ENCODE measurements at places on chromosomes 3 and 15. TPM values are rescaled to one million over a fixed set of nuclear protein-coding genes. Genes with fewer than 3 reads are reported as not detected.

- no peak for DNase-seq
Measured at GRCh38 chr3:55860049-55860721, 373.1 kb upstream of the WNT5A start.

GRCh38 chr3:43214616-43215015 lies 71.7 kb upstream of the SNRK start:
- no peak for DNase-seq

Gene ILDR1
- 0.11 TPM for total RNA-seq

- no peak for DNase-seq
Measured at GRCh38 chr3:72658466-72659100, 189.7 kb downstream of the SHQ1 start.
